ENCODE measurements at places on chromosomes 4 and X.

GRCh38 chr4:165592386-165592785 is 213.6 kb downstream of the CPE start:
- DNase-seq = no peak

DNA sequence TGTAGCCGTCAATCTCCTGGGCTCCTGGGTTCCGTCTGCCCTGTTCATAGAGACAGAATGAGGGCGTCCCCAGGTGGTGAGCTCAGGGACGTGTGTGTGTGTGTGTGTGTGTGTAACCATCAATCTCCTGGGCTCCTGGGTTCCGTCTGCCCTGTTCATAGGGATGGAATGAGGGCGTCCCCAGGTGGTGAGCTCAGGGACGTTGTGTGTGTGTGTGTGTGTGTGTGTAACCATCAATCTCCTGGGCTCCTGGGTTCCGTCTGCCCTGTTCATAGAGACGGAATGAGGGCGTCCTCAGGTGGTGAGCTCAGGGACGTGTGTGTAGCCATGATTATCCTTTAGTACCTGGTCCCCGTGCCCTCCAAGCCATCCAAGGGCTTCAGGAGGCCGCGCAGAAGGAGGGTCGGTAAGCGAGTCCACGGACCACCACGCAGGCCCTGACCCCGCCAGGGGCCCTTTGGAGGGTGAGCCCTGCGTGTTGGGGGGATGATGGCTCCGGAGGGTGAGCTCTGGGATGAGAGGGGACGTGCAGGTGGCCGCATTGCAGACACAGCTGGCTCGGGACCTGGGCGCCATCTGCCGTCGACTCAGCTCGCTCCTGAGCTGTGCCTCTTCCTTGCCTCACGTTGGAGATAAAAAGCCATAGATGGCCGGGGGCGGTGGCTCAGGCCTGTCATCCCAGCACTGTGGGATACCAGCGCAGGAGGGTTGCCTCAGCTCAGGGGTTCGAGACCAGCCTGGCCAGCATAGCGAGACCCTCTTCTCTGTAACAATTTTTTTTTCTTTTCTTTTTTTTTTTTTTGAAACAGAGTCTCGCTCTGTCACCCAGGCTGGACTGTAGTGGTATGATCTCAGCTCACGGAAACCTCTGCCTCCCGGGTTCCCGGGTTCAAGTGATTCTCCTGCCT is 5.4 kb upstream of the GTPBP6 start:
- peak; percentile 23 for DNase-seq

- no peak for DNase-seq
These were observed 3.4 kb downstream of the TEX13B start for GRCh38 chrX:107978707-107979307.

DNA sequence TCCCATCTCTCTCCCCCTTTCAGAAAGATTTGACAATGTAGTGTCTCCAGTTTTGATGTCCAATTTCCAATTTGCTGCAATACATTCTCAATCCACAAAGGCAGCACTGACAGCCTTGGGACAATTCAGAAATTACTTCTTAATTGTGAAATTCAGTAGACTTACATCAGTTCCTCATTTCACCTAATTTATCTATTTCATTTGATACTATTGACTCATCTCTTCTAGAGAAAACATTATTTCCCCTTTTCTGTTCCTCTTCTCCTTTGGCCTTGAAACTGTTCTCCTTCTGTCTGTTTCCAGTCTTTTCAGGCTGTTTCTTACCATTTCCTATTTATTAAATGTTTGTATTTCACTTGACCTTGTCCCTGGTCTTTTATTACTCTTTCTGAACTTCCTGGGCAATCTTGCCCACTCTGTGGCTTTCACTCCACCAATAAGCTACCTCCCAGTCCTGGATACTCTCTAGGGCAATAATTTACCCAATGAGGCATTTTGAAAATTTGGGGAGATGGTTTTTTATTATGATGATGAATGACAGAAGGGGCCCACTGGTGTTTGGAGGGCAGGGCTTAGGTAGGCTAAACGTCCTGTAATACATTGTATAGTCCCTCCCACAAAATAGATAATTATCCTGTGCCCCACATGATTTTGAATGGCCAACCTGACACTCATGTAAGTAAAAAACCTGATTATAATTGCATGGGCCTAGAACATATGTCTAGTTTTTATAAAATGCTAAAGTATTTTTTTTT is 498.0 kb upstream of the BOD1L1 start:
- DNase-seq = peak; percentile 93

GRCh38 chr4:112102875-112103370 is 42.3 kb upstream of the FAM241A start:
- DNase-seq = no peak

DNA sequence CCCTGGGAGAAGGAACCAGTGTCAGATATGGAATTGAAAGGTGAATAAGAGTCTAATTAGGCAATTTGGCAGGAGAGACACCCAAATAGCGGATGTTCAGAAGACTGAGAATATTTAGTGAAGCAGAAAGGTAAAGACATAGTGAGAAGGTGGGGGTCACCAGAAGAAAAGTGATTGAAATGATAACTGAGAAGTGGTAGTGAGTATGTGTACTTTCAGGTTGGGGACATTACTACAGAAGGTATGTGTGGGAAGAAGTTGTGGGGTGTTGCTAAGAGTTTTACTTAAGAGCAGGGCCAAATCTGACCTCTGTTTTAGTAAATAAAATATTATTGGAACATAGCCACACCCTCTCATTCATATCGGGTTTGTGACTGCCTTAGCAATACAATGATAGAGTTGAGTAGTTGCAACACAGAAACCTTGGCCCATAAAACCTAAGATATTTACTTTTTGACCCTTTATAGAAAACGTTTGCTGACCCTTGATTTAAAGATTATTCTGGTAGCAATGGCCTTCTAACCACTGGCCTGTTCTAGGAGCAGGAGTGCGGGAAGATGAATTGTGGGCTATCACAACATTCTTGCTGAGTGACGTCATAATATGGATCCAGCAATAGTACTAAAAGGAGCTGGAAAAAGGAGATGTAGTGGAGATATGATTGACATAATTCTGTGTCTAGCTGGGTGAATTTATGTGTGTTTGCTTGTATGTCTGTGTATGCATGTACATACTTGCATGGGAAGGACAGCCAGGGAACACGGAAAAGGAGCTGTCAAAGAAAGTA is 115.3 kb downstream of the HS3ST1 start:
- DNase-seq = no peak

DNA sequence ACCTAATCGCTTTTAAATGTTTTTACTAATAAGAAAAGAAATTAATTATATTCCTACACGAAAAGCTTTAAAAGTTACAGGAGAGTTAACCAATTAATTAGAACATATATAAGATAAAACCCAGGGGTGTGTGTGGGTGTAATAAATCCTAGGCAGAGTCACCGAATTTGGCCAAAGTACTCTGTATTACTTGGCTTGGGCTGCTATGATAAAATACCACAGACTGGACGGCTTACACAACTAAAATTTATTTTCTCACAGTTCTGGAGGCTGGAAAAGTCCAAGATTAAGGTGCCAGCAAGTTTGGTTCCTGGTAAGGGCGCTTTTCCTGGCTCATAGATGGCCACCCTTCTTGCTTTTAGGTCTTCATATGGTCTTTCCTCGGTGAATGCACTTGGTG is 10.4 kb downstream of the AWAT1 start:
- no peak for DNase-seq

DNA sequence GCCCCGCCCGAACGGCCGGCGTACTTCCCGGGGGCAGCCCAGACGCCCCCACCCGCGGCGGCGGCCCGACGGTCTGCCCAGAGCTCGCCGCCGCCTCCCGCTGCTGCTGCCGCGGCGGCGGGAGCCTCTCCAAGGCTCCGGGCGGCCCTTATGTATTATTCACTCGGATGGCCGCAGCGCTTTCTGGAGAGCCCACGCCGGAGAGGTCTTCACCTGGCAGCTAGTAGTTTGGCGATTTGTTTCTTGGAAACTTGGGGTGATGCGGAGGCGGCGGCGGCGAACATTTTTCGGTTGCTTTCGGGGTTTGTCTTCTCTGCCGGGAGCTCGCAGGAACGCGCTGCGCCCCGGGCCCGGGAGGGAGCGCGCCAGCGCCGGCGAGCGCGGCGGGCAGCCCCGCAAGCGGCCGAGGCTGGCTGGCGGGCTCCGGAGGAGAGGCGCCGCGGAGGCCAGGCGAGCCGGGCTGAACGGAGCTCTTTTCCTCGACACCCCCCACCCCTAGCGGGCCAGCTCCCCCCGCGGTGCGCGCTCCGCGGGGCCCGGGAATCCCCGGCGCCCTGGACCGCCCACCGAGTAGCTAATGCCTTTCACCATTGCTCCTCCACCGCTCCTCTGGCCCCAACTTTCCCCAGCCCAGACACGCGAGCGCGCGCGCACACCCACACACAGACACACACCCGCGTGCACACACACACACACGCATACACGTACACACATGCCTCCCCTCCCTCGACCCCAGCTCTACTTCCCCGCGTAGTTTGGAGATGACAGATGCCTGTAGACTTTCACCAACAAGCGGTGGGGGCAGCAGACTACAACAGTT is 113.5 kb downstream of the DHX15 start:
- DNase-seq = no peak

DNA sequence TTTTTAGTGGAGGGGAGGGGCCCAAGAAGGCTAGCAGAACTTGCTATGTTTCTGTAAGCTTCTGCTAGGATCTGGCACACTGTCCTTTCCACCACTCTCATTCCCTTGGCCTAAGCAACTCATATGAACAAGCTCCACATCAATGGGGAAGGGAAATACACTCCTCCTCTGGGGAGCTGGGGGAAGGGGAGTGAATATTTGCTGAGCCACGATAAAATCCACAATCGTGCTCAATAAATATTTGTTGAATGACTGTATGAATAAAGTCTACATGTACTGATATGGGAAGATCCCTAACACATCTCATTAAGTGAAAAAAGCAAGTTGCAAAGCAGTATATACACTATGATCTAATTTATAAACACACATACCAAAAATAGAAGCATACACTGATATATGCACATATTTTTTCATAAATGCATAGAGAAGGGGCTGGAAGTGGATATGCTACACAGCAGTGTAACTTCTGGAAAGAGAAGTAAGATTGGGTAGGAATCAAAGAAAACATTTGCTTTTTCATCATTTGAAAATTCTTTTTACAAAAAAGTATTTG is 95.8 kb upstream of the EFHC2 start:
- no peak for DNase-seq

GRCh38 chr4:155667568-155668511 is 1.2 kb downstream of the GUCY1A1 start:
- peak; percentile 52 for DNase-seq

GRCh38 chrX:1453951-1454785 is 1.5 kb upstream of the ASMTL start:
- peak; percentile 79 for DNase-seq

DNA sequence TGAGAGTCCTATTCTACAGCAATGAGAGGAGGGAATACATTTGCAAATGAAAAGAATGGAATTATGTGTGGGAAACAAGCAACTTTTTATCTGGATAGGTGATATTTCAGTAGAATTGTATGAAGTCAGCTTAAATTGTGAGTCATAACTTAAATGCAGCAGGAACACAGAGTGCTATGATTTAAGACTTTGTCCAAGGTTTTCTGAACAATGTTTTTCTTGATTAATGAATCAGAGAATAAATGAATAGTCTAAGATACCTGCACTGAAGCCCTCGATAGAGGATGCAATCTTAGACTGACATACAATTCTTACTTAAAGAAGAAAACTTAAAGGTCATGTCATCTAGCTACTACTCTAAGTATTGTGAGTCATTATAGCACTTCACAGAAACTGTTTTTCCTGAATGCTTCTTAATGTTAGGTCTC is 8.0 kb downstream of the ARHGEF38 start:
- no peak for DNase-seq

DNA sequence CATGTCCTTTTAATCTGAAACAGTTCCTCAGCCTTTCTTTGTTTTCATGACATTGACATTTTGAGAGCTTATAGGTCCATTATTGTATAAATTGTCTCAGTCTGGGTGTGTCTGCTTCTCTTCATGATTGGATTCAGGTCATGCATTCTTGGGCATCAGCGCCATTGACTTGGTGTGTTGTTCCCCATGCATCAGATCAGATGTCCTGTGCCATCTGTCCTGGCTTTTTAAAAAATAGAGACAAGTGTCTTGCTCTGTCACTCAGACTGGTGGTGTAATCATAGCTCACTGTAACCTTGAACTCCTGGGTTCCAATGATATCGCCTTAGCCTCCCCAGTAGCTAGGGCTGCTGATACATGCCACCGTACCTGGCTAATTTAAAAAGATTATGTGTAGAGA is 55.7 kb downstream of the TBC1D14 start:
- no peak for DNase-seq

DNA sequence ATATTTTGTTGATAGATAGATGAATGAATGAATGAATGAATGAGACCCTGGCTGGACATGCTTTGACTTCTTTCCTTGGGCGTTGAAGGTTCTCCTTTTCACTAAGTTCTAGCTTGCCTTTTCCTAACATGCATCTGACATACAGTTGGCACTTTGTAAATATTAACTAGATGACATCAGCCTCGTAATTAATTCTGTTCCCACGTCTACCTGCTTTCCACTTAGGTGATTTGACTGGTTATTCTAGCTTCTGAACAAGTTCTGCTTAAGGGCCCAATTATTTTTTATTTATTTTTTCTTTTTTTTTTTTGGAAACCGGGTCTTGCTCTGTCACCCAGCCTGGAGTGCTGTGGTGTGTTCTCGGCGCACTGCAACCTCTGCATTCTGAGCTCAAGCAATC is 13.9 kb upstream of the RASL11B start:
- no peak for DNase-seq

- no peak for DNase-seq
These were observed 30.6 kb downstream of the ANK2 start for GRCh38 chr4:113080050-113080449.

DNA sequence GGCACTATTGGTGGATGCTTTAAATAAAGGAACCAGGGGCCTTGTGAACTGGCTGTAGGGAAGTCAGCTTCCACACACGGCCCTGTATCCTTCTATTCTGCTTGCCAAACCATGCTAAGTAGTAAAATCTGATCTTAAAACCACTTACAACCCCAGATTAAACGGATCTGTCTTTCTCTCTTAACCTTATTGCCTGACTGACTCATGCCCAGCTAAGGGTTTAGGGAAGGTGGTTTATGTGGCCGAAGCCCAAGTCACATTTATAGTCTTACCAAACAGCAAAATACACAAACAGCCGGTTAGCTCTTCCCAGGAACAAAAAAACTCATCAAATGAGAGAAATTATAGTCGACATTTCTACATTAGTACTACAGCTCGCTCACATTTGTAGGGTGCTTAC is 988.4 kb upstream of the TENM3 start:
- no peak for DNase-seq

- DNase-seq = no peak
These were observed 615 bp downstream of the NEXMIF start for GRCh38 chrX:74924449-74925224.

All from inflammatory macrophage treated with lipopolysaccharide for 4 hours (primary cell).